DMS 273 treated with DMSO at 0.1 percent for 48 hours (cell line): ENCODE measurements at places on chromosomes 5 and 9.

DNA sequence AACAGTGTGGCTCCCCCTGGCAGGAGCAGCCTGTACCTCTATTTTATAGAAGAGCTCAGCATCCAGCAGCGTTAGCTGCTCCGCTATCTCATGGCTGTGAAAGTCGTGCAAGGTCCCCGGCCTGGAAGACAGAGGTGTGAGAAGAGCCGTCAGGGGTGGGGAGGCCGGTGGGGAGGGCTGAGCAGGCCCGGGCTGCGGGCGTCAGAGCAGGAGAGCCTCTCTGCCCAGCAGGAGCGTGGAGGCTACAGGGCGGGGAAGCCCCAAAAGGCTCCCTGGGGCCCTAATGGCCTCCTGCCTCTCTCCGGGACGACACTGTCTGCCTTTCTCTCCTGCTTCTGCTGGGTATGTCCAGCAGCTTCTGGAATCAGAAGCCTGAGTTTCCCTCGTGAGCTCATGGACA is 42.6 kb downstream of the PRRT1B start:
- DNase-seq = no peak

DNA sequence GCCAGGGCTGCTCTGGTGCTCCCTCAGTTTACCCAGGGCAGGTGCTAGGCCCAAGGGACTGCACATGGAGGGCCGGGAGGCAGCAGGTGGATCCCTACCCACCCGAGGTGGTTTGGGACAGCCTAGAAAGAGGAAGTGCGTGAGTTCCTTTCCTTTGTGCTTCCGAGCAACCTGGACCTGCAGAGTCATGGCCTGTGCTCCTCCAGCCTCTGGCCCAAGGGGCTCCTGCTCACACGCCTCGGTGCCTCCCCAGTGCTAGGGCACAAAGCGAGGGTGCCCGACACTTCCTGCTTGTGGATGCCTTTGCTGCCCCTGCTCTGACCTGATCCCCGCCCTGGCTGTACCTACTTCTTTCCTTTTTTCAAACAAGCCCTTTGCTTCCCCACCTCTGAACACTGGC is 79.3 kb downstream of the RXRA start:
- DNase-seq = no peak

DNA sequence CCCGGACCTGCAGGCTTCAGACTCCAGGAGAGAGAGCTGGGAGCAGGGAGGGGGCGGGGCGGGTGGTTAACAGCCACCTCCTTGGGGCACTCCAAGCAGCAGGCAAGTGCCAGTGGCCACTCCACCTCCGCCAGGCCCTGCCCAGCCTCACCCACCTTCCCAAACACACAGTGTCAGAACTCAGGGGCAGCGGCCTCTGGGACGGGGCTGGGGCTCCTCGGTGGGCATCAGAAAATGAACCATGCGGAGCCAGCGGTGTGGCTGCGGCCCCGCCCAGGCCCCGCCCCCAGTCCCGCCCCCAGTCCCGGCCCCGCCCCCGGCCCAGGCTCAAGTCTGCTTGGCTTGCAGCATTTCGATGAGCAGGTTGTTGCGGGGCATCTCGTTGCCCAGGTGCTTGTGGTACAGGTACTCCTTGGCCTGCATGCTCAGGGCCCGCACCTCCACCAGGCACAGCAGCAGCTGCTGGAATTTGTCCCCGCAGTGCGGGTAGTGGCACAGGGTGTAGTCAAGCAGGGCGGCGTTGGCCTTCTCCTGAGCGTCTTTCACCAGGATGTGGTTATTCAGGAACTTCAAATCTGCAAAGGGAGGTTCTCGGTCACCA is 24.7 kb downstream of the NR5A1 start:
- no peak for DNase-seq

GRCh38 chr9:85743275-85744128 is 1.7 kb upstream of the AGTPBP1 start:
- DNase-seq = no peak

DNA sequence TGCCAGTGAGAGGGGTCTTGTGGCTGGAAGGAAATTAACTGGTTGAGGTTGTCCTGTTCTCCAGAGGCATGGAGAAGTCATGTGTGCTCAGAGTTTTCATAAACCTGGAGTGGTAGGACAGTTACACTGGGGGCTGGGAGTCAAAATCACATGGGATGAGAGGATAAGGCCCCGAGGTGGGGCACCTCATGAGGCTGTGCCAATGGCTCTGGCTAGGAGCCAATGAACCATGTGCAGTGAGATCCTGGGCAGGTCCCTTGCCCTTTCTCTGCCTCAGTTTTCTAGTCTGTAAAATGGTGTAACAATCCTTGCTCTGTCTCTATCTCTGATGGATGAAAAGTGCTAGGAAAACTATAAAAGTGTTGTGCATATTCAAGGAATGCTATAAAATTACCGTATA is 7.0 kb upstream of the SYNPO start:
- no peak for DNase-seq

DNA sequence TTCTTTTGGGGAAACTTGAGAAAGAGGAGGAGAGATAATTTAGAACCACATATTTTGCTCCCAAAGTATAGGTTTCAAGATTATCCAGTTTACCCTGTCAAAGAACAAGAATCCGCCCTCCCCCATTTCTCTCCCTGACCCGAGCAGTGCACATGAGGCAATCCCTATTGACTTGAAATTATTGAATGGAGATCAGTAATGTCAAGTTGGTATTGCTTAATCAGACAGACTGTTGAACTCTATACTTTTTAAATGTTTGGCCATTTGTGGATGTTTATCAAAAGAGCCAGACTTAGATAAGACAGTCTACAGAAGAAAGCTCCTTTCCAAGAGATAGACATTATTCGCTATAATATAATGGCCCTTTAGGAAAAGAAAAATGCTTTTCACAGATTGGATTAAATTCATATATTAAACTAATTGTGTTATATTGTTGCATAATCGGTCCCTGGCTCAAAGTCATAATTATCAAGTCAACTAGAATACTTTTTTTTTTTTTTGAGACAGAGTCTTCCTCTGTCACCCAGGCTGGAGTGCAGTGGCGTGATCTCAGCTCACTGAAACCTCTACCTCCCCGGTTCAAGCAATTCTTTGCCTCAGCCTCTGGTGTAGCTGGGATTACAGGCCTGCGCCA is 5.3 kb downstream of the SLC25A25 start:
- no peak for DNase-seq

GRCh38 chr5:1594357-1595106 is 70.8 kb upstream of the LPCAT1 start:
- DNase-seq = peak; percentile 70

DNA sequence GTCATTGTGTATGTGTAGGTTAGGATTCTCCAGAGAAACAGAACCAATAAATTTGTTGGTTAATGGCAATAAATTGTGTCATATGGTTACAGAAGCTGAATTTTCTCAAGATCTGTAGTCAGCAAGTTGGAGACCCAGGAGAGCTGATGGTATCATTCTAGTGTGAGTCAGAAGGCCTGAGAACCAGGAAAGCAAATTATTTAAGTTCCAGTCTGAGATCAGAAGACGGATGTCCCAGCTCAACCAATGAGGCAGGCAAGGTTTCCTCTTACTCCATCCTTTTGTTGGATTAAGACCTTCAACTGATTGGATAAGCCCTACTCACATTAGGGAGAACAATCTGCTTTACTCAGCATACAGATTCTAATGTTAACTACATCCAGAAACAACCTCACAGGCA is 656.3 kb downstream of the ANXA1 start:
- no peak for DNase-seq

DNA sequence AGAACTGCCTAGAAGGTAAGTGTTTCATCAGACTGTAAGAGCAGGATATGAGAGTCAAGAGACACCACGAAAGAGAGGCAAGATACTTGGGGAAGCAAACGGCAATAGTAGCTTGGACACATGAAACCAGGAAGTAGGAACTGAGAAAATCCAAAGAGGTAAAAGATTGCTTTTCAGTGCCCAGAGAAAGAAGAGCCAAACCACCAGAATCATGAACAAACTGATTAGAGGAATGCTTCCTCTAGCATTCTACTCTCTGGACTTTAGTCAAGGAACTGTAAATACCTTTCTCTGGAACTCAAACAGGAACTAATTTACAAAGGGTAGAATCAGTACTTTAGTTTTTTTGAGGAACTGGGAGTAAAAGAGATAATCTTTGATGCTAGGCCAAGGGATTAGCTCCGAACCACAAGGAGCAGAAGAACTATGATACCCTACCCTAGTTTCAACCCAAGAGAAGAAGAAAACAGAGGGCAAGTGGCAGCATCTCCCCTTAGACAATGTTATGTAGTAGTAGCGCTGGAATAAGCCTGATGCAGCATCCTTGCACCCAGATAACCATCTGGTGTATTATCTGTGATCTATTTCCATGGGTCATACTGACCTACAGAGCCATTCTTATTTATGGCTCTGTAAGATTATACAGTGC is 41.3 kb downstream of the EFCAB9 start:
- DNase-seq = no peak

DNA sequence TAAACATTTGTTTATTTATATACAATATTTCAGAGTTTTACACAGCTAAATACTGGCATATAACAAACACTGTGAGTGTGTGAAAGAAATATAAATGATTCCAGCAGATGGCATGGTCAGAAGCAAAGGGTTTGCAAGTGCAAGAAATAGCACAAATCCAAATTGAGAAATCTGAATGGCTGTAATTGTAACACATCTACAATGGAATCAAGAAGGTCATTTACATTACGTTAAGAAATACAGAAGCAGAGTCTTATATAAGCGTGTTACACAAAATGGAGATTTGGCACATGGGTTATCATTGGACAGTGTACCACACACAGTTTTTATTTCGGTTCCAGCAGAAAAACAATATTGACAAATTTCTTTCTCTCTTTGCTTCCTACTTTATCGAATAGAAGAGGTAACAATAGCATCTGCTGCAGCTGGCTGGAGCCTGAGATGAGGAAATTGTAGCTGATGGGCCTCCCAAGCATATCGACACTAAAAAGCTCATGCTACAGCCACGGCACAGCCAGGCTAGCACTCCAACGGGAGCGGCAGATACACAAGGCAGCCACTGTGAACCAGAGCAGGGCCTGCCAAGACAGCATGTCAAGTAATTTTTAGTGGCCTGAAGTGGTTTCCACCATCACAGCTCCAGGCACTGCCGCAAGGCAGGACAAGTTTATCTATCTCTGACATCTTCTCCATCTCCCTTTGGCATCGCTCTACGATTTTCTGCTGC is 564.6 kb upstream of the DMAC1 start:
- DNase-seq = no peak

- DNase-seq = no peak
These were observed 195.0 kb downstream of the GADD45G start for GRCh38 chr9:89799766-89800165.

GRCh38 chr5:112967520-112968083 is 9.0 kb upstream of the DCP2 start:
- no peak for DNase-seq

DNA sequence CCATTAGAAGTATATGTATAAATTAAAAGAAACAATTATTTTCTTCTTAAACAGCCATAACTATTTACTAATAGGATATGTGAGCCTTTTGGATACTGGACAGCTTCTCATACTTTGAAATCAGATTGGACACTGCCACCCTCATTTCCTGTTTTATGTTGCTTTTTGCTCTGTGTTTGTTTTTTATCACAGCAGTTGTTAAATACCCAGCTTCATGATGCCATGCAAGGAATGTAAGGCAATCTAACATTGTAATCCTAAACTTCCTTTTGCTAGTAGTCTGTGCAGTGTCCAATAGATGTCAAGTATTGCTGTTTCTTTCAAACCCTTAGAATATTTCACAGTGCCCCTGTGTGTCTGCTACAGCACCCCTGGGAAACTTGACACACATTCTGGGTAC is 56.2 kb downstream of the CNTLN start:
- DNase-seq = no peak

GRCh38 chr5:32217886-32218396 is 43.8 kb upstream of the GOLPH3 start:
- peak; percentile 32 for DNase-seq

- DNase-seq = no peak
These were observed 470.5 kb downstream of the PDE4D start for GRCh38 chr5:59423021-59423420.

DNA sequence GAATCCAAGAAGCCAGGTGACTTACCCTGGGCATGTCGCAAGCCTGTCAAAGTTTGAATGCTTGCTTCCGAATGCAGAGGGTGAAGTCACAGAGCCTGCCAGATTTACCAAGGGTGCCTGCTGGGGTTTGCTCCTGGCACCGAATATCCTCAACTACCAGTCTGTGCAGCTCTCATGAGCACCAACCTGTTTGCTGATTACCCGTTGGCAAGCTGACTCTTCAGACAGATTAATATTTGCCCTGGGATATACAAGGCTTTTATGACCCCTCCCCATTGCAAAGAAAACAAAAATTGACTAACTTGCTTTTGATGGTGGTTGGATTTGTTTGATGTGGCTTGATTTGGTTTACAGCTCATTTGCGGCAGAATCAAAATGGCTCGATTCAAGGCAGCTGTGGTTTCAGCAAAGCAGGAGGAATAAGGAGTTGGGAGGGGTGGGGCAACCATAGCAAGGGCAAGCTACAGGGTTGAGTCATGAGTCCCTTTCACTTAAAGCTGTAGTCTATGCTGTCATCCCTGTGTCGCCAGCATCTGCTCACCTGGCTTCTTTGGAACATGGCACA is 82.3 kb upstream of the AGXT2 start:
- DNase-seq = no peak

GRCh38 chr5:145027286-145027685 is 807.9 kb downstream of the PRELID2 start:
- no peak for DNase-seq

GRCh38 chr5:151591144-151591819 is at the start of gene FAT2:
Gene FAT2 (minus strand): TSS chr5:151591331. CDS start chr5:151568931, 22,400 bp downstream.
- DNase-seq = no peak

DNA sequence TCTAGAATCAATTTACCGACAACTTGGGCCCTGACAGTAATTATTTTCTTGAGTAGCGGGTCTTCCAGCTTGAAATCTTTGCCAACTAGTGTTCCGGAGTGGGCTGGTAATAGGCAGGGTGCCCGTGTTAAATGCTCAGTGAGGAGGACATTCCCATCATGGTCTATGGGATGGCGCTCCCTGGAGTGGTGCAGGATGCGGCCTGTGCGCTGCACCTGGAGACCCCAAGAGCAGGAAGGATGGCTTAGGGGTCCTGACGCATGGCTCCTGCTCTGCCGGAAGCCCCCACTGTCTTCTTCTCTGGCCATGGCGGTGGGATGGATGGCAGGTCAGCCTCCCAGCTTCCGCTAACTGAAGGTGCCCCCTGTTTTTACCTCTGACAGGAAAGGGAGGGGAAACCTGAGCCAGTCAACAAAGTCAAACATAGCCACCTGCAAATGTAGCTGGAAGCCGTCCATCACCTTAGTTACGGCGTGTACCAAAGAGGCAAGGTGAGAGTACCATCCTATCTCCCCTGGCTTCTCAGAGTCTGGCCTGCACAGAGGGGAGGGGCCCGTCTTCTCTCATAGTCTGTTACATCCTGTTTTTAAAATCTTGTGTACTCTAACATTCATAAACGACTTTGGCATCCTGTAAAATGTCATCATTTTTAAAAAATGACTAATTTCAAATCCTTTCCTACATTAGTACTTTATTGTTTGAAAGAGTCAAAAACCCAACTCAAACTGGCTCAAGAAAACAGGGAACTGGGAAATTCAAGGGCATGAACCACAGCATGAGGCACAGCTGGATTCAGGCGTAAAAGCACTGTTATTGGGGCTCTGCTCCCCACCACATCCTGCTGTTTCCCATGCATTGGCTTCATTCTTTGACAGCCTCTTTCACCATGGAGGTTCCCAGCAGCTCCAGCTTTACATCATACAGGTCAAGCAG is 28.5 kb upstream of the UNC5A start:
- DNase-seq = no peak
